Activated naive CD4-positive, alpha-beta T cell (primary cell): ENCODE measurements at places on chromosomes 7 and 10.
A peak's percentile ranks its signal among the peaks of the same experiment; 100 is the strongest.

GRCh38 chr10:59325116-59325515 lies 37.2 kb downstream of the FAM13C start:
- DNase-seq: no peak

- no peak for DNase-seq
Observed at GRCh38 chr7:93350338-93350737, 118.2 kb downstream of the VPS50 start.

GRCh38 chr7:159147687-159148086 lies 3.0 kb upstream of the VIPR2 start:
- DNase-seq: no peak

- no peak for DNase-seq
Observed at GRCh38 chr7:39360766-39361165, 205.4 kb upstream of the YAE1 start.

GRCh38 chr10:24465891-24466818 lies 257.2 kb downstream of the KIAA1217 start:
- no peak for DNase-seq

- no peak for DNase-seq
Observed at GRCh38 chr7:10222976-10223375, 750.7 kb upstream of the PHF14 start.

DNA sequence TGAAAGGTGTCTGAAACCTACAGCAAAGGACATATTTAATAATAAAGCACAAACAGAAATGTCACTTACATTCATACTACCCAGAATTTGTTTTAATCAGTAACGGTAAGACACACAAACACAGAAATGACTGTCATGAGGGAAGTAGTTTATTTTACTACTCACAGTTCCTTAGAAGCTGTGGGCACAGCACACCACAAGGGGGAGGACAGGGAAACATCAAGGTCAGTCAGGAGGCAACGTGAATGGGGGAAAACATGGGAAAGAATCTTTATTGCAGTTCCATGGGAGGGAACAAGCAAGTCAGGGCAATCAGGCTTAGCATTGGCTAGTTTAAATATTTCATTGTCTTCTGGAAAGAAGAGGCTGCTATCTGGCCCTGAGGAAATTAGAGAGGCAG lies 123.8 kb upstream of the PDSS1 start:
- DNase-seq: no peak

DNA sequence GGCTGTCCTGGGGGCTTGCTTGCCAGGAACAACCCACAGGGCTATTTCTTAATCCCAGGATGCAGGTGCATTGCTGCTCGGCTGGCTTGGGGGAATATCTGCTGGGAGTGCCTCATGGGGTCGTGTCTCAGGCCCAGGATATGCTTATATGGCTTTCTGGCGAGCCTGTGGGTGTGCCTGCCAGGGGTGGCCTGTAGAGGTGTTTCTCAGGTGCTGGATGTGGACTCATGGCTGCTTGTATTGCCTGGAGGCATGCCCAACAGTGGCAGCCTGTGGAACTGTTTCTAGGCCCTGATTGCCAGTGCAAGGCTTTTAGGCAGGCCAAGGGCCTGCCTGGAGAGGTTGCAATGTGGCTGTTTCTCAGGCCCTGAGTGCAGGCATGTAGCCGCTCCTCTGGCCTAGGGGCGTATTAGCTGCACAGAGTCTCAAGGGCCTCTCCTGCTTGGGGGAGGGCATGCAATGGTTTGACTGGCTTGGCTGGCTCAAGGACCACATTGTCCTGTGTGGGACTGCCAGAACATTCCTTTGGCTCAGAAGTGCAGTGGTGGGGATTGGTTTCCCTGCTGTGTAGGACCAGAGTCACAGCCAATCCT lies 202.1 kb downstream of the ATRNL1 start:
- no peak for DNase-seq

GRCh38 chr10:24901686-24902399 lies 50.6 kb downstream of the PRTFDC1 start:
- no peak for DNase-seq

DNA sequence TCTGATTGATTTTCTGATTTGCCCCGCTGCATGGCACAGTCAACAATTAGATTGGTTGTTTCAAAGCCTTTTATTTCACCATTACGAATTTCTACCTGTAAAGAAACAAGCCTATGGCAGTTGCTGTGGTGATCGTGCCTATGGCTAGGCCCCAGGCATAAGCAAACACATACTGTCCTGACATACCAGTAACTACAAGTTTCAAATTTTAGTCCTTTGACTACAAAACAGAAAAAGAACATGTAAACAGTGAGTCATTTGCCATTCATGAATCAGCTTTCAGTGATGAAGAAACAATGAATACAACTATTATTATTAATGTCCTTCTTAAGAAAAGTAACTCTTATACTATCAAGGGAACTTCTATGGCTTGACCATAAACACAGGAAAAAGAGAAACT lies 168.0 kb upstream of the LRRN3 start:
- DNase-seq: no peak

GRCh38 chr7:5532536-5533335 lies 109.1 kb upstream of the TNRC18 start:
- DNase-seq: peak; percentile 36

- DNase-seq: no peak
Observed at GRCh38 chr10:52027055-52027705, 286.9 kb upstream of the DKK1 start.

- DNase-seq: no peak
Observed at GRCh38 chr7:55733241-55734140, 129.1 kb downstream of the SEPTIN14 start.

DNA sequence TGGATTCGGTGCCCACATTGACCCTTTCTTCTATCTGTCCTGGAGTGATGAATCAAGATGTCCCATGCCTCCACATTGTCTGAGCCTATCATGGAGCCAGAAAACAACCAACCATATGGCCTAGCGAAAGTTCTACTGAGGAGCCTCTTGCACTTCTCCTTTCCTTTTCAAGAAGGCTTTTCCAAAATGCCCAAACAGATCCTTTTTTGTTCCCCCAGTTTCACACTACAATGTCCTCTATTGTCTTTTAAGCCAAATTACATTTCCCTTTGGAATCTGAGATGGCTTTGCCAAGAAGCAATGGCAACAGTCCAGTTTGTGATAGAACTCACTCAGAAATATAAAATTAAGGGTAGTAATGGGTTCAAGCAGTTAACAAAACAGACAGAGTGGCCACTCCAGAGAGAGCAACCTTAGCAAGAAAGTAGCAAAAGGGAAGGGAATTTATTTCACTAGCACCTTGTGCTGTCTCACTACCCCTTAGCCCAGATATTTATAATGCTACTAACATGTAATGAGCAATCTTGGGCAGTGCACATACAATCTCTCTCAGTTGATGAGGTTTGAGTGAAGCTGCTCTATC lies 194.6 kb upstream of the PDE1C start:
- no peak for DNase-seq

GRCh38 chr10:85222300-85222699 lies 893.9 kb downstream of the CCSER2 start:
- DNase-seq: no peak
